ENCODE measurements at places on chromosomes 16 and 17.
A peak's percentile ranks its signal among the peaks of the same experiment; 100 is the strongest.

DNA sequence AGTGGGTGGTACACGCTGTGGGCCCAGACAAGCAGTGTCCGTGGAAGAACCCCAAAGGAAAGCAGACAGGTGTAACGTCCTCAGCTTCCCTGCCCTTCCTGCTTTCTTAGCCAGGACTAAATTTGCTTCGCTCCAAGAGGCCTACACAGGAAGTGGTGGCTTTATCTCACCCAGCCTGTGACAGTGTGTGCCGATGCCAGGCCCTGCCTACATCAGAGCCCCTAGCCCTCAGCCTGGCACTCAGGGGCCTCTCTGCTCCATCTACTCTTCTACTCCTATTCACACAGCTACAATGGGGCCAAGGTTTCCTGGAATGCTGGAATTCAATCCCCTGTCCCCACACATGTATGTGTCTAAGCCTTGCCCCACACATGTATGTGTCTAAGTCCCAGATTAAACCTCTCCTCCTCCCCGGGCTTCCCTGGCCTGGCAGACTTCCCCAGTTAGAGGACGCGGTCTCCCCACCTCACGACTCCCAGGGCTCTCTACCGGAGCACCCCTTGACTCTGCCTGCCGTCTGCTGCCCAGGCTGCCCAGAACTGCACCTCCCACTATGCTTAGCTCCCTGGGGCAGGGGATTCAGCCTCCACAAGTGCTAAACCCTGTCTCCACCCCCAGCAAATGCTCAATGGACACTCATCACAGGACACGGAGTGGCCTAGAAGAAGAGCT lies 8.2 kb downstream of the PGAP3 start:
- H3K36me3 ChIP-seq = no peaks in the 10 kb centered on the region
- no peak for DNase-seq
- no peaks in the 10 kb centered on the region for H3K27me3 ChIP-seq
- peak overlapping the region; percentile 70 for H3K4me3 ChIP-seq

- no peaks in the 10 kb centered on the region for H3K27me3 ChIP-seq
- no peak overlapping the region for H3K4me3 ChIP-seq
- H3K4me1 ChIP-seq = no peaks in the 10 kb centered on the region
- no peaks in the 10 kb centered on the region for H3K36me3 ChIP-seq
These were observed 340.9 kb downstream of the SOX9 start for GRCh38 chr17:72461757-72462156.

DNA sequence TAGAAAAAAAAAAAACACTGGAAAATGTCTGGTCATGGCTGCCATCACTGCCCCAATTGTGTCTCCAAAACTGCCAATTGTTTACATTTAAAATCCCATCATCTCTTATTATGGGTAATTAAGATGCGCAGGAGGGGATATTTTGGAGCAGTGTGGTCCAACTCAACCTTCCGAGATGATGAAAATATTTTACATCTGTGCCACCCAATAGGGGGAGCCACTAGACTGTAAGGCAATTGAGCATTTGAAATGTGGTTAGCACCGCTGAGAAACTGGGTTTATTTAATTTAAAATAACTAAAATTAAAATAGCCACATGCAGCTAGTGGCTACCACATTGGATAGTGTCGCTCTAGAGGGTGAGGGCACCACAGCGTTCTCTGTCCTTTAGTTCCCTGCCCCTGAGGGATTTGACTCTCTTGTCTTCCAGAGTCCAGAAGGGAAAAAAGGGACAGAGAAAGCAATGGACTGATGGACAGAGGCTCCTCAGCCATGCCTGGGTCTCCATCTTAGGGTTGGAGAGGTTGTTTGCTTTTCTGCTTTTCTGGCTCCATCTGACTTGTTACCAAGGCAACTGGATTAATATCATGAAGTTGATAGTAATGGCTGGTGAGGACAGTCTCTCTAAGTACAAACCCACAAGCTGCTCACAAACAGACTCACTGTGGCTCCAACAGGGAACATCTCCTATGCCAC lies 3.5 kb downstream of the MPO start:
- no peak overlapping the region for H3K27ac ChIP-seq
- no peaks in the 10 kb centered on the region for H3K27me3 ChIP-seq
- H3K4me3 ChIP-seq = no peak overlapping the region
- no peak for DNase-seq
- H3K4me1 ChIP-seq = peaks cover 8% of the 10 kb centered on the region

DNA sequence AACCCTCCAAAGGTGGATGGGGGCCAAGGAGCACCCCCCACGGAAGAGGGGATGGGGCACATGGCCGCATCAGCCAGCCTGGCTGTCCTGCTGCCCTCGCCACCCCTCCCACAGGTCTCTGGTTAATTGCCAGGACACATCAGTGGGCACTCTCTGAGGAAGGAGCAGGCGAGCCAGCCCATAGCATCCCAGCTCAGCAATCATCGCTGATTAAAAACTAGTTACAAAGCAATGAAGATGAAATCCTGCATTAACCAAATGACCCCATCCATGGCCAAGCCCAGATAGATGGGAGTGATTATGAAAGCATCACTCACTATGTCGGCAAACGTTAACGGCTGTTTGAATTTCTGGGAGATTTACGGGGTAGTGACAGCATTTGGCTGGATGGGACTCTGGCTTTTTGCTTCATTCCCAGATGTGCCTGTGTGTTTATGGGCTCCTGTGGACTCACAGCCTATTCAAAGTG lies 45.3 kb downstream of the CCDC182 start:
- no peak overlapping the region for H3K4me3 ChIP-seq
- H3K27ac ChIP-seq = no peak overlapping the region
- no peaks in the 10 kb centered on the region for H3K4me1 ChIP-seq
- no peaks in the 10 kb centered on the region for H3K27me3 ChIP-seq
- no peaks in the 10 kb centered on the region for H3K36me3 ChIP-seq

GRCh38 chr17:56641894-56642293 lies 48.4 kb downstream of the NOG start:
- peaks cover 63% of the 10 kb centered on the region for H3K27me3 ChIP-seq
- no peaks in the 10 kb centered on the region for H3K36me3 ChIP-seq
- no peak overlapping the region for H3K4me3 ChIP-seq
- DNase-seq = no peak
- H3K27ac ChIP-seq = no peak overlapping the region
- no peaks in the 10 kb centered on the region for H3K4me1 ChIP-seq

DNA sequence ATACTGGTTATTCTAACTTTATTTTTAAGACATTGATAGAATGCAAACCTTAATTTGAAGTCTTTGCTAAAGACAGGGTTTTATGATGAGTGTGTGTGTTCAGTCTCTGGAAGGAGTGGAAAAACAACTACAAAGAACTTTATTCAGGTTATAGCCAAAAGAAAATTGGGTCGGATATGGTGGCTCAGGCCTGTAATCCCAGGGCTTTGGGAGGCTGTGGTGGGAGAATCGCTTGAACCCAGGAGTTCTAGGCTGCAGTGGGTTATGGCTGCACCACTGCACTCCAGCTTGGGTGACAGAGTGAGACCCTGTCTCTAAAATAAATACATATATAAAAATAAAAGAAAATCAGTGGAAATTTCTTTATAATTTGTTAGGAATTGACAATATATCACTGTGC lies 581.5 kb upstream of the CA10 start:
- no peak for DNase-seq
- H3K4me1 ChIP-seq = no peaks in the 10 kb centered on the region
- H3K36me3 ChIP-seq = no peaks in the 10 kb centered on the region
- no peak overlapping the region for H3K4me3 ChIP-seq

DNA sequence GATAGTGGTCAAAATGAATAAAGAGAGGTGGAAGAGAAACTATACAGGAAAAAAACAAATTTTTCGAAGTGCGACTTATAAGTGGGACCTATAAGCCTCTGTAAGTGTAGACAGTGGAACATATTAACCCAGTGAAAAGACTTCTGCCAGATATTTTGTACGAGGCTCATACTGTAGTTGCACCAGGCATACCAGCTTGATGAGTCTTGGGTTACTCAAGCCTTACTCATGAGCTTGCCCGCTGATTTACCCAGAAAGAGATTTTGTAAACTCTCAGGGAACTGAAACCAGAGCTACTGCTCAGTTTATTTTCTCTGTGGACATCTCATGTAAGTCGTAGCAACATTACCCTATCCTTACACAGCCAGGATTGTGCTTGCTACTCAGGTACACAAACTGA lies 708.0 kb upstream of the SOX9 start:
- no peaks in the 10 kb centered on the region for H3K4me1 ChIP-seq
- no peak overlapping the region for H3K4me3 ChIP-seq
- H3K36me3 ChIP-seq = no peaks in the 10 kb centered on the region
- DNase-seq = no peak
- no peak overlapping the region for H3K27ac ChIP-seq
- no peaks in the 10 kb centered on the region for H3K27me3 ChIP-seq
